ENCODE measurements at places on chromosomes 11 and 22.
A peak's percentile ranks its signal among the peaks of the same experiment; 100 is the strongest.

DNA sequence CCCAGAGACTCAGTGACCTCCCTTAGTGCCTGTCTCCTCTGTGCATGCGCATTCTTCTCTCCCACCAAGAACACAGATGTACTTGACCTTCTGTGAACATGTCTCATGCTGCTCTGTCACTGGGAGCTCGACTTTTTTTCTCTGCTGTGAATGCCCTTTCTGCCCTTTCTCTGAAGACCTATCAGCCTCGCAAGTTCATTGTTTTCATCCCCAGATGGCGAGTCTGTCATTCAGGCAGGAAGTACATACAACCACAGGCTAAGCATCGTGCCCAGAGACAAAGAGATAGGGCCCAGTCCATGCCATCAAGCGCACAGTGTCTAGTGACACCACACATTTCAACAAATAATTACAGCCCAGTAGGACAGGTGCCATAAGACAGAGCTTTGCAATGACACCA, 50.4 kb upstream of the RAB1B start:
- no peak for DNase-seq

- peak; percentile 90 for DNase-seq
Observed at GRCh38 chr11:77109236-77110019, 6.8 kb downstream of the OMP start.

DNA sequence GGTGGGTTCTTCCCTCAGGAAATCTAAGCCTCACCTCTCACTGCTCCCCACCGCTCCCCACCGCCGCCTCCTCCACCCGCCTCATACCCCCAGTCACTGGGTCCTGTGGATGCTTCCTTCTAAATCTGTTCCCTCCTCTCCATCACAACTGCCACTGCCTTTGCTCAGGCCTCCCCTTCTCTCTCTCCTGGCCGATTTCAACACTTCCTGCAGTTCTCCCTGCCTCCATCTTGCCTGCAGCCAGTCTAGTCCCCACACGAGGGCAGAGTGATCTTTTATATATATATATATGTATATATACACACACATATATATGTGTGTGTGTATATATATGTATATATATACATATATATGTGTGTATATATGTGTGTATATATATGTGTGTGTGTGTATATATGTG, 27.8 kb downstream of the CREB3L1 start:
- DNase-seq, result no peak

DNA sequence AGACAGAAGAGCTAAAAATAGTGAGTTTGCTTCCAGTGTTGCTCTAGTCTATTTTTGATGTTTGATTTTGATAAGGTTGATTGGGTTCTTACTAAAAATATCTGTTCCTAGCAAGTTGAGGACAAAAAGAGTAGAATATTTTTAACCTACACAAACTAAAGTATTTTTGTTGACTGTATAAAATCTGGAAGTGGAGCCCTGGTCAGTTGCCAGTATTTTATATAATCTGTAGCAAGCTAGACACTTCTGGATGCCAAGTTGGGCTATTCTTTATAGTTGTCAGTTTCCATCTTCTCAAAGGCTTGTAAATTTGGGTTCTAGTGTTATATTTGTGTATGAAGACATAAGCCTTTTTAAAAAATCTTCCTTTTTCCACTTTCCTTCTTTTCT, 56.7 kb downstream of the HSD17B12 start:
- no peak for DNase-seq

DNA sequence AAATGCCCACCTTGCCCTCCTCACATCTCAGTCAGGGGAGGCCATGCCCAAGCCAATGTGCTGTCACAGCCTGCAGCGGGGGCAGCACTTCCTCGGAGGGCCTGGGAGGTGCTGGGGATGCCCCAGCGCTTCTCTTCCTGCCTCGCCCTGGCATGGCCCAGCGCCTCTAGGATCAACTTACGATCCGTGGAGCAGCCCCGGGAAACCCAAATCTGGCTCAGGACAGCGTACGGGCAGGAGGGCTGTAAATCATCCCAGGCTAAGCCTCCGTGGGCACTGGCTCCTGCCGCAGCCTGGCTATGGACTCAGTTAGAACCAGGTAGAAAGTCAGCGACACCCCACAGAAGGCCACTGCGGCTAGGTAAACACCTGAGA, 60.9 kb upstream of the EMID1 start:
- no peak for DNase-seq

DNA sequence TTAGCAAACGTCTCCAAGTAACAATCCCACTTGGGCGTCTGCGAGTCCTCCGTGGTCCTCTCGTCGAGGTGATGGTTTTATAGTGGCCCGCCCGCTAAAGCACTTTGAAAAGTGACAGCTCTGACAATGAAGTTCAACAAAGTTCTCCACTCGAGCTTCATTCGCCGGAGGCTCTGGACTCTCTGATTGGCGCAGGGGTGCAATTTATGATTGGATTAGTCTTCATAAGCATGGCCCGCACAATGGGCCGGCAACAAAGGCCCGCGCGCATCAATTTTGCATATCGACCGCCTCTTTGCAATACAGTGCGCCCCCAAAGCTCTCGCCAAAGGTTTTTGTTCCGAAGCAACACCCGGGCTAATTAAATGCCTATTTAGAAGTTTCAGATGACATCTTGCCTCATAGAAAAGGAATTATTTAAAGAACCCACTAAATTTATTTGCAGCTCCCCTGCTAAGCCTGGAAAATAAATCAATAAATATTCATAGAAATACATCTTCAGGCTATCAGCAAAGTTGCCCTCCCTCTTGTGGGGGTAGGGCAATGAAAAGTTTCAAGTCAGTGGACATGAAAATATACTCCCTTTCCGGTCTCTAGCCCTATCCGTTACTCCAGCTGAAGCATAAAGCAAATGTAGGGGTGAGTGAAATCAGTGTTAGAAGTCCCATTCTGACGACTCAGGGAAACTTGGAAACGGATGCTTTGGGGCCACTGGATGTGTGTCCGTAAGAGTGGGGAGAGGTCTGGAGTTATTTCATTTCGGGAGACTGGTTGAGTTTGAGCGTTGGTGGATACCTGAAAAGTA, at the start of gene DBX1:
Gene DBX1 (minus strand): TSS at position 51 of the 805 bp plus-strand sequence. CDS start 151 bp downstream, outside the sequence.
- no peak for DNase-seq

GRCh38 chr22:23591846-23592245, 11.8 kb upstream of the IGLL1 start:
- DNase-seq, result no peak

DNA sequence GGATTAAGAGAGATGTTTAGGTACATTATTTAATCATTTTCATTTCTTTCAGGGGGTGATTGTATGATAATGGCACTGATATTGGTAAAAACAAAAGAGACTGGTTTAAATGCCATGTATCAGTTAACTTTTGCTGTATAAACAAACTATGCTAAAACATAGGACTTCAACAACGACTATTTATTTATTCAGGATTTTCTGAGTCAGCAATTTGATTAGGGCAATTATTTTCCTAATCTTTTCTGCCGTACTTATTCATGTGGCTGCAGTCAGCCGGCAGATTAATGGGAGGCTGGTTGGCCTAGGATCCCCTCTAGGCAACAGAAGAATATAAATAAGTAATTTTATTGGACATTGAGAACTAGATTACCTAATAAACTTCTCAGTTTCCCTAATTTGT, 661.7 kb upstream of the RAG2 start:
- no peak for DNase-seq
